ENCODE measurements at places on chromosomes 12 and 14.

- DNase-seq = no peak
Measured at GRCh38 chr14:24314377-24315193, 3.3 kb downstream of the LTB4R start.

- no peak for DNase-seq
Measured at GRCh38 chr14:53151523-53152183, 1.5 kb downstream of the DDHD1 start.

DNA sequence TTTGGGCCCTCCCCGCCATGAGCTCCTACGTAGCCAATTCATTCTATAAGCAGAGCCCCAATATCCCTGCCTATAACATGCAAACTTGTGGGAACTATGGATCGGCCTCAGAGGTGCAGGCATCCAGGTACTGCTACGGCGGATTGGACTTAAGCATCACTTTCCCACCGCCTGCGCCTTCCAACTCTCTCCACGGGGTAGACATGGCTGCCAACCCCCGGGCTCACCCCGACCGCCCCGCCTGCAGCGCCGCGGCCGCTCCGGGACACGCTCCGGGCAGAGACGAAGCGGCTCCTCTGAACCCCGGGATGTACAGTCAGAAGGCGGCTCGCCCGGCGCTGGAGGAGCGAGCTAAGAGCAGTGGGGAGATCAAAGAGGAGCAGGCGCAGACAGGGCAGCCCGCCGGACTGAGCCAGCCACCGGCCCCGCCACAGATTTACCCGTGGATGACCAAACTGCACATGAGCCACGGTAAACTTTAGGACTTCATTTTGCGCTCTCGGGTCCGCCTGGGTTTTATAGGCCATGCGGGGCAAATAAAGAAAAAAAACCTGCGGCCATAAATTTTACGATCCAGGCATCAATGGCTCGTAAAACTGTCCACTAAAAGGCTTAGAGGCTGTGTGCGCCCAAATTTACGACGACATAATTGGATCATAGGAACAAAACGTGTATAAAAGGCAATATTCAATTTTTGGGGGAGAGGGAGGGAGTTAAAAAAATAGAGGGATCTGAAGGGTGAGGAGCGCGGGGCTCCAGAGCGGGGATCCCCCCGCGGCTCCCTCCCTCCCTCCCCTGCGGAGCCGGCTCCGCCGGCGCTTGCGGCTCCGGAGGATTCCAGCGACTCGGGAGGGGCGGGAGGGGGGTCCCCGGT is 493 bp downstream of the HOXC5 start:
- no peak for DNase-seq

- DNase-seq = no peak
Measured at GRCh38 chr14:92680781-92681650, 67.4 kb downstream of the LGMN start.

DNA sequence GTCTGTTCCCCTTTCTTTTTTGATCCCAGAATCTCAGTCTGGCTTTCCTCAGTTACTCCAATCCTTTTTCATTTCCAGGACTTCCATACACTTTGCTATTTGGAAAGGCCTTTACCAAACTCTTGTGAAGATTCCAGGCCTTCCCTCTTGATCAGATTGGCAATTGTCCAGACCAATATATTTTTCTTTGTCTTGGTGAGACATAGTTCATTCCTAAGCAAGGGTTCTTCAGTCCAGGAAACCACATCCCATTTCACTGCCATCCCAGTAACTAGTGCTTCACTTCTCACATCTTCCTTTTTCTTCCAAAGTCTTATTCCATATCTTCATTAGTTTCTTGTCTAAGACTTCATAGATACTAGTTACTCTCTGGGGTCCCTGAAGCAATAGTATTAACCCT is 2.1 kb upstream of the PTPRQ start:
- no peak for DNase-seq

DNA sequence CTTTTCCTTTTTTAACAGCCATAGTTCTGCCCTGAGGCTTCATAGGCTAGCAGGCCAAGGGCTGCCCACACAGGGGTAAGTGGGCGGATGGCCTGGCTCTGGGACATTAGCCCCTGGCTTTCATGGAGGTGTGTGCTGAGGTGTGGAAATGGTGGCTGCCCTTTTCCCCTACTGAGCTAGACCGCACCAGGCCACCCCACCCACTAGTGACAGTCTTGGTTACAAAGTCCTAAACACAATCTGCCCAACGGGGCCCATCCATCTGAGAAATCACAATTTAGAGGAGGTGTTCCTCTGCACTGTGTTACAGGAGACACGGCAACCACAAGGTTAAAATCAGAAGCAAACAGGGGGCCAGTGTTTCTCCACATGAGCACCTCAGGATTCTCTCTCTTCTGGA is 35.6 kb downstream of the APPL2 start:
- DNase-seq = no peak

DNA sequence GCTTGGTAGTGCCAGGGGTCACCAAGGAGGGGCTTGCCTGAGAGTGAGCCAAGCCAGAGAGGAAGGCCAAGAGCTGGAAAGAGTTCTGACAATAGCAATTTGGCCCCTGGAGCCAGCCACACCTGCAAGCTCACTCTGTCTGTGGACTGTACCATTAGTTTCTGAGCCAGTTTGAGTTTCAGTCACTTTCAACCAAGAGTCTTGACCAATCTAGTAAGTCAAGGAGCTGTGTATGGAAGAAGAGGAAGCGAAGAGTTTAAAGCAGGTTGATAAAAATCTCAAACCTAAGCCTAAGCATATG is 38.5 kb downstream of the NT5DC3 start:
- DNase-seq = no peak

DNA sequence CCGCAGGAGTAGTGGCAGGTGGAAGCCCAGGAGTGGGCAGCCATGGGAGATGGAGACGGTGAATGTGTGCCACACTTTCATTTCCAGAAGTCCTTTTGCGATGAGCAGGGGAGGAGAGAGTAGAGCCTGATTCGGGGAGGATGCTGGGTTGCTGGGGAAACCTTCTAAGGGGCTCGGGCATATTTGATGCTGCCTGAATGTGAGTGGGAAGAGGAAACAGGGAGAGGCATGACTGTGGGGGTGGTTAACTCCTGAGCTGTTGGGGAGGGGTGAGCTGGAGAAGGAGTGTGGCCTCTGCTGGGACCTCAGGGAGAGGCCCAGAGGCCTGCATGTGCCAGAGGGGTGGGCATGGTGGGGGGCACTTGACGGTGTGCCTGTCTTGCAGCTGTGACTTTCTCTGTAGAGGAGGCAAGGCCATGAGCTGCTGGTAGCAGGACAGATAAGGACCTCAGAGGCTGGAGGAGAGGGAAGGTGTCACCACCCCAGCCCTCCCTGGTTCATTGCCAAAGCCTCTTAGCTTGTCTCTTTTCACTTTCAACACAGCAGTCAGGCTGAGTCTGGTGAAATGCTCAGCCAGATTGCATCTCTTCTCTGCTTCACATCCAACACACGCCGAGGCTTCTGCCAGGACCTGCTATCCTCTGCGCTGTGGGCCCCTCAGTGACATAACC is 11.4 kb downstream of the GLT1D1 start:
- DNase-seq = no peak

DNA sequence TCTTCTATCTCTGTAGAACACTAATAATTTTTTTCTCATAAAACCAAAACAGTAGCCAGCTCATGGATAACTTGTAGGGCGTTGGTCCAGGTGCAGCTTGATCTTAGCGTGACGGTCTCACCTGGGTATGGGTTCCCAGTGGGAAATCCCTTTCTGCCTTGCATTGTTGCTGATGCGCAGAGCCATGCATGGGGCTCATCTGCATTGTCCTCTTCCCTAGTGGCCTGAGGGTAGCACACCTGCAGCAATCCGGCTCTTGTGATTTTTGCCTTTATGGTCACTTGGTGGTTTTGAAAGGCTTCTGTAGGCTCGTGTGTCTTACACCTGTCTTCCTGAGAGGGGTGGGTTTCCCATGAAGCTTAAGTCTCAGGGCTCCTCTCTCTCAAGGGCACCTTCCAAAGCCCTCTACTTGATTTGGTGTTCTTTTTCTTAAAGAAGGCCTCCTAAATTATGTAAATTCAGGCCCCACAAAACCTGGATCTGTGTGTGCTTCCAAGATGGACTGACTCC is 130.6 kb downstream of the PRKCH start:
- no peak for DNase-seq

GRCh38 chr14:74601982-74602381 is 10.1 kb downstream of the LTBP2 start:
- DNase-seq = no peak

GRCh38 chr12:106062693-106063092 is 76.1 kb downstream of the NUAK1 start:
- DNase-seq = no peak

DNA sequence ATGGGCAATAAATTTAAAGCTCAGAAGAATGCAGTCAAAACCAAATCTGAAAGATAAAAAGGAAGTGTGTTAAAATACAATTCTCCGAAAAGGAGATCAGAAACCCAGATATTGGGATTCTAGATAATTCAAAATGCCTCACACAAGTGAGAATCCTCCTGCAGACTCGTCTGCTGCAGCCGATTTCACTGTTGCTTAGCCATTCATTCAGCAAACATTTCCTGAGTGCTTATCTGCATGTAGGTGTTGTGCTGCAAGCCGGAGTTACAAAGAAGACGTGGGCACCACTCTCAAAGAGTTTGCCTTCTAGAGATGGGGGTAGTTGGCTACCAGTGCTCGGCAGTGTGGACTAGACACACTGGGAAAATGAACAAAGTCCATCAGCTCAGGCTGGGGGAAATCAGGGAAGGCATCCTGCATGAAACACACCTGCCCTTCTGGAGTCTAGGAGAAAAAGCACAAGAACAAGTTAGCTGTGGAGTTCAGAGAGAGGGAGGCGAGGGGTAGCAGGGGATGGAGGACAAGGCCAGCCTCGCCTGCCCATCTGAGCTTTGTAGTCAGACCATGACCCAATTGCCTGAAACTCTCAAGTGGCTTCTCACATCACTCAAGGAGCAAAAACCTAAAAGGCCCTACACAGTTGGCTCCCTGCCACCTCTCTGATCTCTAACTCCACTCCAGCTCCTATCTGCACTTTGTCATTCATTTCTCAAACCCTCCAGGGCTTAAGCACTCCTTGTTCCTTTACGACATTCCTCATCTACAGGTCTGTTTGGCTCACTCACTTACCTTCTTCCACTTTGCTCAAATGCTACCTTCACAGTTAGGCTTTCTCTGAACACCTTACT is 310.0 kb upstream of the DDHD1 start:
- DNase-seq = no peak

DNA sequence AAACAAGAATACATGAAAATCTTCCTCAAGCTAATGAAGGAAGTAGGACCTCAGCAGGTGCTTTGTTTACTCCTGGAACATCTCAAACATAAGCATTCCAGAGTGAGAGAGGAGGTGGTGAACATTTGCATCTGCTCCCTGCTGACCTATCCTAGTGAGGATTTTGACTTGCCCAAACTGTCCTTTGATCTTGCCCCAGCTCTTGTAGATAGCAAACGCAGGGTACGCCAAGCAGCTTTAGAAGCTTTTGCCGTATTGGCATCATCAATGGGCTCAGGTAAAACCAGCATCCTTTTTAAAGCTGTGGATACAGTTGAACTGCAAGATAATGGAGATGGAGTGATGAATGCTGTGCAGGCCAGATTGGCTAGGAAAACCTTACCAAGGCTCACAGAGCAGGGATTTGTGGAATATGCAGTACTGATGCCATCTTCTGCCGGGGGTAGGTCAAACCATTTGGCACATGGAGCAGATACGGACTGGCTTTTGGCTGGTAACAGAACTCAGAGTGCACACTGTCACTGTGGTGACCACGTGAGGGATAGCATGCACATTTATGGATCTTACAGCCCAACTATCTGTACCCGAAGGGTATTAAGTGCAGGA is 1.9 kb downstream of the TOGARAM1 start:
- no peak for DNase-seq

GRCh38 chr14:64728106-64728505 is 23.9 kb downstream of the PLEKHG3 start:
- no peak for DNase-seq

DNA sequence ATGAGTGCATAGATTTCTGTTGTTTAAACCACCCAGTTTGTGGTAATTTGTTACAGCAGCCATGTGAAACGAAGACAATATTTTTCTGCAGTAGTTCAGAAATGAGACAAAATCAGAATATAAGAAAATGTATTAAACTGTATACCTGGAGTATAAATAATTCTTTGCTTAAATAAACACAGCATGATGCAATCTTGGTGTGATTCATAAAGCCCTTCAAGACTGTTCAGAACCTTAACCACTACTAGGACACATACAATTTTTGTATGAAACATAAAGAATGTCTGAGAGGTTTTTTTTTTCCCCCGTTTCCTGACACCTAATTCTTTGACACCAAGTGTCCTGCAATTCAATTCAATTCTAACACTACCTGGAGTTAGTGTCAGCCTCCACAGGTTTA is 10.5 kb downstream of the C12orf75 start:
- DNase-seq = no peak

- no peak for DNase-seq
Measured at GRCh38 chr14:38255673-38256532, at the start of gene CLEC14A. Gene CLEC14A (minus strand): TSS chr14:38256093. CDS start chr14:38256022, 71 bp downstream.

- no peak for DNase-seq
Measured at GRCh38 chr14:58513272-58513671, 85.8 kb downstream of the KIAA0586 start.

DNA sequence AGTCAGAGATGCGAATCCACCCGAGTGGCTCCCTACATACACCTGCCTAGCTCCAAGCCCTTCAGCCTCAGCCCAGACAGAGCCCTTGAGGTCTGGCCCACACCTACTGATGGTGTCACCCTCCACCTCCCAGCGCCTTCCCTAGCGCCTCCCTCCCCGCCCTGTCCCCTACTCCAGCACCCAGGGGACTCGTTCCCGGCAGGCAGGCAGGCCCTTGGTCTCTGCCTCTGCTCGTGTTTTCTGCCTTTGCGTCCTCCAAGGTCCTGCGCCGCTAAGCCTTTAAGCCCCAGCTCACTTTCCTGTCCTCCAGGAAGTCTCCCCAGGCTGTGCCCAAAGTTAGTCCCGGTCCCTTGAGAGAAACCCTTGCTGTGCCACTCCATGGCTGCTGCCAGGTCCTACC is 12.7 kb downstream of the INF2 start:
- no peak for DNase-seq

DNA sequence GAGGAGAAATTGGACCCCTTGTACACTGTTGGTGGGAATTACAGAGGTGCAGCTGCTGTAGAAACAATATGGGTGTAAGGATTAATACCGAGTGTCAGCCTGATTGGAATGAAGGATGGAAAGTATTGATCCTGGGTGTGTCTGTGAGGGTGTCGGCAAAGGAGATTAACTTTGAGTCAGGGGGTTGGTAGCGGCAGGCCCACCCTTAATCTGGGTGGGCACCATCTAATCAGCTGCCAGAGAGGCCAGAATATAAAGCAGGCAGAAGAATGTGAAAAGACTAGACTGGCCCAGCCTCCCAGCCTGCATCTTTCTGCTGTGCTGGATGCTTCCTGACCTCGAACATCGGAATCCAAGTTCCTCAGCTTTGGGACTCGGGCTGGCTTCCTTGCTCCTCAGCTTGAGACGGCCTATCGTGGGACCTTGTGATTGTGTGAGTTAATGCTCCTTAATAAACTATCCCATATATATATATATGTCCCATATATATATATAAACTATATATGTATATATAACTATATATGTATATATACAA is 38.4 kb upstream of the PPP2R5C start:
- DNase-seq = no peak

DNA sequence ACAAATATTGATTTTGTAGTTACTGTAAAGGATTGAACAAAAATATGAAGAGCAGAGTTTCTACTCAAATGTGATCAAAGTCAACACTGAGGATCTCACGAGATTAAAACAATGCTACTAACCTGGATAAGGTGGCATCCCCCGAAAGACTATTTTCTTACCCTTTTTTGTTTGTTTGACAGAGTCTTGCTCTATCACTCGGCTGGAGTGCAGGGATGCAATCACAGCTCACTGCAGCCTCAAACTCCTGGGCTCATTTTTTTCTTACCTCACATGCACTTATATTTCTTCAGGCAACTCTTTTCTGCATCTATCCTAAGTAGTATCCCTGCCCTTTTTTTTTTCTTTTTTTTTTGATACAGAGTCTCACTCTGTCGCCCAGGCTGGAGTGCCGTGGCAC is 109.2 kb downstream of the VEZT start:
- no peak for DNase-seq
